ENCODE measurements at places on chromosomes 2 and 18.

- no peak for DNase-seq
These were observed 27.8 kb downstream of the KLHL23 start for GRCh38 chr2:169761251-169761969.

DNA sequence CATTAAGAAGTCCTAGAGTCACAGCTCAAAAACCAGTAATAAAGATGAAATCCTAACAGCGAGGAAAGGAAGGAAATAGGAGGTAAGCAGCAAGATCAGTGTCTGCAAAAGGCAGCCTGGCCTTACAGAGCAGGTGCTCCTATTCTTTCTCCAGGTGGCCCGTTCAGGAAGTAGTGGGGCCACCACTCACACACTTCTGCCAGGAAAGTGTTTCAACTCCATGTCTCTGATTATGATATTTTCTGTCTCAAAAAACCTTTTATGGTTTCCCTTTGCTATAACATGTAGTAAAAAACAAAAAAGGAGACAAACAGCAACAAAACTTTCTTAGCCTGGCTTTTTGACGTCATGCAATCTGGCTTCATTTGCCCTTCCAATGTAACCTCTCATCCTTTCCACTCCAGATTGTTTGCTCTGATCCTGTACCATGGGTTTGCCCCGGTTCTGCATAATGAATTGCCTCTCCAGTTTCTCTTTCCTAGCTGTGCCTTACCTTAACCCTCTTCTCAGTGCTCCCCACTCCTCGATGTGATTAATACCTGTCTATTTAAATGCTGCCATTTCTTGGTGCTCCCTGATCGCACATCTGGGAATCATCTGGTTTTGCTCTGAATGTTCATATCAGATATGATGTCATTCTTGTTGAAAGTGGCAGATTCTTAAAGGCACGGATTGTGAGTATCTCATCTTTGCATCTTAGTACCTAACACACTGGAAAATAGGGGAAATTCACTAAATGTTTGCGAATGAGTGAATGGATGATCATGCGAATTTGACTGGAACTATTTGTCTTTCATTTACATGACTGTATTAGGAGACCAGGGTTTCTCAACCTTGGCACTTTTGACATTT is 50.6 kb upstream of the PTPRM start:
- no peak for DNase-seq

DNA sequence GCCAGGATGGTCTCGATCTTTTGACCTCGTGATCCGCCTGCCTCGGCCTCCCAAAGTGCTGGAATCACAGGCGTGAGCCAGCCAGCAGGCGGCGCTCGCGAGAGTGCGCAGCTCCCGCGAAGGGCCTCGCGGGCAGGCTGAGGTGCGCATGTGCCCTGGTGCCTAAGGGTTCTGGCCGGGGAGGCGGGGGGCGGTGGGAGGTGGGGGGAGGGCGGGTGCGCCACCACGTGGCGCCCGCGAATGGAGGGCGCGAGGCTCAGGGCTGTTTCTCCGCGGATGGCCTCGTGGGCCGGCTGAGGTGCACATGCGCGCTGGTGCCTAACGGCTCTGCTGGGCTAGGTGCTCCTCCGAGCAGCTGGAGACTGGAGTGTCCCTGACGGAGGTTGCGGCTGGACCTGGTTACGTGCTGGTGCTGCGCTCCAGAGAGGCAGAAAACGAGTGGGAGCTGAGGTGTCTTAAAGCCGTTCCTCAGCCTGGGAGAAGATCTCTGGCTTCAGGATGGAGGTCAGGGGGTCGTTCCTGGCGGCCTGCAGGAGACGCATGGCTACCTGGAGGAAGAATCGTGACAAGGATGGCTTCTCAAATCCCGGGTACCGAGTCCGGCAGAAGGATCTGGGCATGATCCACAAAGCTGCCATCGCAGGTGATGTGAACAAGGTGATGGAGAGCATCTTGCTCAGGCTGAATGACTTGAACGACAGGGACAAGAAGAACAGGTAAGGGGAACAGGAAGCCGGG is at the start of gene ANKRD62:
TSS of gene ANKRD62 (plus strand) at position 324 of the 738 bp plus-strand sequence. CDS start at position 499, 175 bp downstream.
- no peak for DNase-seq

DNA sequence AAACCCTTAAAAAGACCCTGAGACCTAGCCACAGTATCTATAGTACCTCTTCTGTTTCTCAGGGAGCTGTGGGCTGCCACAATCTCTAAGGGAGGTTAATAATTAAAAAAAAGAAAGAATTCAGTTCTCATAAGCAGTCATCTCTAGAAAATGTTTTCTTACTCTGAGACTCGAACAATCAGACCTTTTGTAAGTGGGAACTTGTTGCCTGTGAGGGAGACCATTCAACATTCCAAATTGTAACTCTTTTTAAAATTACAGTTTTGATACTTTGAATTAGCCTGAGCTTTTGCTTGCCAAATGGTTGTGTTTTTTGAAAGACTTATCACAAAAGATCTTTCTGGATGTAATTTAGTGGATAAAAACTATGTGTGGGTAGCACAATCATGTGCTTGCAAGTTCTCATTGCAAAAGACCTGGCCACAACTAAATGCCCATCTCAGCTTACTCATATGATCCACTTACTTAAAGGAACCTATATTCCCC is 33.3 kb downstream of the IL1R2 start:
- no peak for DNase-seq

GRCh38 chr2:195672674-195673073 is 15.6 kb downstream of the SLC39A10 start:
- DNase-seq, result no peak

- DNase-seq, result no peak
These were observed 451.5 kb downstream of the EPHA4 start for GRCh38 chr2:221120643-221121042.

DNA sequence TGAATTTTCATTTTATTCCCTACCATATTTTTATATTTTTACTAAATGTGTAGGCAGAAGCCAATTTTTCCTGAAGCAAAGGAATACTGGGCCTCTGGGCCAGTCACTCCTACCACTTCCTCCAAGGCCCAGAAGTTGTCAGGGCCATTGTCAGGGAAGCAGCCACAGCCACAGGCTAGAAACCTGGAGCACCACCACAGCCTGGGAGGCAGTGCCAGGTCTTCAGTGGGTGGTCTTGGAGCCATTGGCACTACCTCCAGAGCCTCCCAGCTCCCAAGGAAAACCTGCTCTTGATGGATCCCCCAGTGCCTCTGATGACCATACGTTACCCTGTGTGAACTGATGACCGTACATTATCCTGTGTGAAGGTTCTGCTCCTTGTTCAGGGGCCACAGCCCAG is 135.6 kb upstream of the SP5 start:
- DNase-seq, result no peak

GRCh38 chr2:134258684-134259388 is 5.0 kb downstream of the MGAT5 start:
- no peak for DNase-seq

GRCh38 chr18:43278355-43278754 is 1.1 kb upstream of the SYT4 start:
- no peak for DNase-seq

GRCh38 chr2:130819608-130820278 is 17.0 kb upstream of the ARHGEF4 start:
- no peak for DNase-seq

GRCh38 chr2:120367649-120368048 is 21.7 kb downstream of the INHBB start:
- no peak for DNase-seq

- DNase-seq, result no peak
These were observed 876 bp downstream of the CNTNAP5 start for GRCh38 chr2:124025891-124026434.

DNA sequence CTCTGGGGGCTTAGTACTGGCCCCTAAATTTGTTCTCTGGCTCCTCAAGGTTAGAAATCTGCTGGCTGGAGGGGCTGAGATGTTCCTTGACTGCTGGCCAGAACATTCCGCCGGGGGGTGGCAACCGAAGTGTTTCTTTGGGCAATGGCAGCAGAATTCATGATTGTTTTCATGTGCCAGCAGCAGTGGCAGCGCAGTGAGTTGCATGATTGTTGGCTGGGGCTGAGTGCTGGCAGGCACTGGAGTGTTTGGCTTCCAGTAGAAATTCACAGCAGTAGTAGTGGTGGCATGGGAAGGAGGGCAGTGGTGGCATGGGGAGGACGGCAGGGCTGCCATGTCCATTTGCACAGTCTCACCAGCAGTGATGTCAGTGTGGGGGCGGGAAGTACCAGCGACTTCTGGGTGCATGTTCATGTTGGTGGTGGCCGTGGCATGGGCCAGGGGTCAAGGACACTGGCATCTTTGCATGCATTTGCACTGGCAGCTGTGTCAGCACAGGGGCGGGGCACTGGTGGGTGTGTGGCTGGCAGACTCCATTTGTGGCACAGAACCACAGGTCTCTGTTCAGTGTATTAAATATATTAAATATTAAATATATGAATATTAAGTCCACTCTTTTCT is 130.6 kb upstream of the CDH7 start:
- no peak for DNase-seq

GRCh38 chr2:190802626-190803209 is 77.9 kb upstream of the GLS start:
- no peak for DNase-seq

- DNase-seq, result no peak
These were observed 85.9 kb downstream of the ZNF407 start for GRCh38 chr18:74683573-74683972.

DNA sequence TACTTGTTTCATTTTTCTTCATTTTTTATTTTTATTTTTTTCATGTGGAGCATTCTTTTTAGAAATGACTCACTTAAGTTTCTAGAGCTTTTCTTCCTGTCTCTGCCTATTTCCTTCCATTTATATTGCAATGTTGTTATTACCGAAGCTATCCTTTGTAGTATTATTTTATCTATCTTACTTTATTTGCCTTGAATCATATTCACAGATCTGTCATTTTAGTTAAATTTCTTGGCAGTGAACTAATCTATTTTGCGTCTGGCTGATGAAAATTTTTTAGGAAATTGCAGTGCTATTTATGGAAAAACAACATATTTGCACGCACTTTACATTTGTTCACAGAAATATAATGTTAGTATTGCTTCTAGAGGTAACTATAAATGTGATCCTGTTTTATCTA is 956.9 kb upstream of the SLC39A10 start:
- DNase-seq, result no peak

DNA sequence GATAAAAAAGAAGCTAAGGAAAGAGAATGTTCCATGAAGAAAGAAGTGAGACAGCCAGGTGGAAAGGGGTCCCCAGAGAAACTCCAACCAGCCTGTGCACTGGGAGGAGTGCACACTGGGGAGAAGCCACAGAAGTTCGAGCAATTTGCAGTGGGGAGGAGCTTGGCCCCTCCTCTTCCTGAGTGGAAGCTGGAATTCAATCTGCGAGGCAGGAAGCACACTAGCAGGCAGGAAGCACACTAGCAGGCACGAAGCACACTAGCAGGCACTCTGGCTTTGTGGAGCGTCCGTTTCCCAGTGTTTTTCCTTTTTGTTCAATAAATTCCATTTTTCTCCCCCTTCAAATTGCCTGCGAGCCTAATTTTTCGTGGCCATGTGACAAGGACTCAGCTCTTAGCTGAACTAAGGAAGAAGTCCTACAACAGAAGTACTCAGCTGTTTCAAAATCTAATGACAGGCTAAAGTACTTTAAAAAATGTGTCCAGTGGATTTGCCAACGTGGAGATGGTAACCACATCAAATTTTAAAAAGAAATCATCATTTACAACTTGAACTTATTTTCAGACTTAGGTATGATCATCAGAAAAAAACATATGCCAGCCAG is 21.4 kb upstream of the SPIRE1 start:
- no peak for DNase-seq

GRCh38 chr2:170822290-170823087 is 5.8 kb downstream of the GAD1 start:
- no peak for DNase-seq

GRCh38 chr2:57497489-57498096 is 549.0 kb upstream of the VRK2 start:
- peak; percentile 43 for DNase-seq

- no peak for DNase-seq
These were observed 154.7 kb upstream of the LRP1B start for GRCh38 chr2:142285480-142285879.

DNA sequence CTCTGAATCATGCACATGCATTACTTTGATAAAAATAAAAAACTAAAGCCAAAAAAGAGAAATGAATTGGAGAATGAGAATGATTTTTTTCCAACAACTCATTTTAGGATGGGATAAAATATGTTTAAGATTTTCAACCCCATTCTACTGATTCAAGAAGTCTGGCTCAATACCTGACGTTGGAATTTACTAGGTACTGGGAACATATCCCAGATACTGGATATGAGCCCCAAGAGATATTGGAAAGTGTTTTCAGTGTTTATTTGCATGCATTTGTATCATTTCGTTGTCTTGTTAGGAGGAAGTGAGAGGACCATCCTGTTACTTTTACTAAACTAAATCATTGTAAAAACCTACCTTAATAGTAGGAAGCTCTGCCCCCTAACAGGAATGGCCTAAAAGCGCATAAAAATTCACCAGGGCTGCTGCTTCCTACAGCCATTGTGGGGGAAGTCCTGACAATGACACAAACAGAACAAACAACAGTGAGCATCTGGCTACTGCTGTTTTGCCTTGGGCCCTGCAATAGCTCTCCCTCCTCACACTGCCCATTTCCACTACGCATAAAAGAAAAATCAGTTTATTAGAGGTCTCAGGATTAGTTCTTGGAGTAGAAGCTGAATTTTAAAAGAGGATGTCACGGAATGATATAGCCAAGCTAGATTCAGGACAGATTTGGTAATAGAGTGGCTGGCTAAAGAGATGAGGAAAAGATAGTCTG is 35.2 kb downstream of the ANKAR start:
- no peak for DNase-seq

GRCh38 chr2:7709907-7710306 is 792.7 kb downstream of the RNF144A start:
- DNase-seq, result no peak

Data from NT2/D1 (cell line).